ENCODE measurements at places on chromosomes 2 and 18. TPM values are rescaled to one million over a fixed set of nuclear protein-coding genes. Genes with fewer than 3 reads are reported as not detected.

The REG3G gene
- not detected for total RNA-seq

The TCF4 gene
- total RNA-seq: 59.5 TPM

The KCNG2 gene
- total RNA-seq: not detected

The ZNF804A gene
- not detected for total RNA-seq

The ZSWIM2 gene
- not detected for total RNA-seq
